ENCODE measurements at places on chromosomes 4 and X.

DNA sequence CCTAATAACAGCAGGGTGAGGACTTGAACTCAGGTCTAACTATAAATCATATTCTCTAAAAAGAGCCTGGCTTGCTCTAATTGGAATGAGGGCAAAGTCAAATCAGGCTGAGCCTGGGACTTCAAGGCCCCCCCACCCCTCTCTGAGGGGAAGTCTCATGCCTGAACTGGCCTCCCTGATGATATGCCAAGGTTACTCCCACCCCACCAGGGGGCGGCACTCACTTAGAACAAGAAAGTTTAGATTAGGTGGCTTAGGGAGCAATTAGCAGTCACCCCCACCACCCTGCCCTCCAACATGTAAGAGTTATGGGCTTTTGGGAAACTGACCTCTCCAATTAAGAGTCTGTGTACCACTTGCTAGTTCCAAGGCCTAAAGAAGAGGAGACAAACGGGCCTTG, 2.7 kb downstream of the FOXO4 start:
- DNase-seq = no peak

- DNase-seq = no peak
Observed at GRCh38 chr4:43882470-43882869, 566.1 kb downstream of the KCTD8 start.

- DNase-seq = peak; percentile 53
Observed at GRCh38 chrX:123803331-123803983, 56.4 kb upstream of the XIAP start.

DNA sequence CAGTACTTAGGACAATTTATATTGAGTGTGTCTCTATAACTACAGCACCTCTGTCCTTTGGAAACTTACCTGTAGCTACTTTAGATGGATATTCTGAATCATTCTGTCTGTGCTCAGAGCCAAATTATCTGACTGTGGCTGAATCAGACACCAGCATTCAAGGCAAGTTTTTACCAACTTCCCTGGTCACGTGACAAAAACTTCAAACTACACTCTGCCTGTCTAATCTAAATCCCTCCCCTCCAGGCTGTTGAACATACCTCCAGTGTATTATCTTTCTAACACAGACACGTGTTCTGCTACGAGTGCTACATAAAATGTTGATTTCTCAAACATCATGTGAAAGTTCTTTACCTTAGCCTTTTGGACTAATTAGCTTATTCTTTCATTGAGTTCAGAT, 641.2 kb upstream of the CPEB2 start:
- no peak for DNase-seq

DNA sequence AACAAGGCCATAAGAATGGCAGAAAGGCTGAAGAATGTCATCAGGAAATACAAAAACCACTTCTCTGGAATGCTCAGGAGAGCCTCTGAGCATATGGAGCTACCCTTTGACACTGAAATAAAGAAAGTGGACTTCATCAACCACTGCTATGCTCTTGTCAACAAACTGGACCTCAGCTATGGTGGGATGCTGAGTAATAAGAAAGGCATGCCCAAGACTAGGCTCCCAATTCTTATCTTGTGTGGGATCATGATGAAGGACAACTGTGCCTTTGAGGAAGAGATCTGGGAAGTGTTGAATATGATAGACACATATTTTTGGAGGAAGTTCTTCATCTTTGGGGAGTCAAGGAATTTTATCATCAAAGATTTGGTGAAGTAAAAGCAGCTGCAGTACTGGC, 86.9 kb upstream of the MAGEB16 start:
- DNase-seq = no peak

DNA sequence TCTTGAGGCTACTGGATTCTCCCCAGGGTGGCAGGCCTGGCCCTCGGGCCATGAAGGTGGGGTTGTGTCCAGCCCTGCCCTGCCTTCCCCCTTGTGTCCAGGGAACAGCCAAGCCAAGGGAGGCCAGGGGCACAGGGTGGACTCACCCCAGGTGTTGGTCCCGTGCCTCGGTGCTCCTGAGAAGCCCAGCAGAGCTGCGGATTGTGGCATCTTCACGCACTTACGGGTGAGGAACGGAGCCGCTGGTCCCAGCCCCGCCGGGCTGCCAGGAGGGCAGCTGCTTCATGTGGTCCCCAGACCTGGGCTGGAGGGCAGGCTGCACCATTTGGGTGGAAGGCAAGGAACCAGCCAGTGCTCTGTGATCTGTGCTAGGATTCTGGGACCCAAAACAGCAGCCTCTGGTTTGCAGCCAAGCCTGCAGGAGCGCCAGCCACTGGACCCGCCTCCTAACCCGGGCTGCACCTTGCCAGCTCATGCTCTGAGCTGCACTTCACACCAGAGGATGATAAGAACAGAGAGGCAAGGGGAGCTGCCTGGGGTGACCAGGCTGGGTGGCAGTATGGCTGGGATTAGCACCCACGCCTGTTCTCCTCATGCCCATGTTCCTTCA, 36.1 kb upstream of the HMX1 start:
- DNase-seq = no peak

DNA sequence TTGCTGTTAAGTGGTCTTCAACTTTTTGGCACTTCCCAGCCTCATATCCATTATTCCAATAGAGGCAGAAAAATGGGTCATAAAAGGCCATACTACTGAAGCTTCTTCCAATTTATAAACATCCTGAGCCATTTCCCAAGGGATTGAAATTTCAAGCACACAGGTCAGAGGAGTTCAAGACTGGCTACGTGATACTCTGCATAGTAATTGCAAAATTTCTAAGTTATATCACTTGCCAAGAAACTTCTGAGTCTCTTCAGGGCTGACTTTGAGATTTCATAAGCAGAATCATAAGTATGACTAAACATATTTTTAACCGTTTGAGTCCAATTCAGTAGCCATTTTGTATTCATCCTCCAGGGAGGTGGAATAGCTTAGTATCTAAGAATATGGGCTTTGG, 75.6 kb upstream of the RXFP1 start:
- peak; percentile 46 for DNase-seq

Measured in BJ (cell line).